ENCODE measurements at places on chromosomes 1 and 21. TPM values are rescaled to one million over a fixed set of nuclear protein-coding genes. Genes with fewer than 3 reads are reported as not detected.

Gene CD101
- 1.9 TPM for total RNA-seq

Gene INSRR
- total RNA-seq = not detected

Gene CCDC27
- total RNA-seq = not detected

Gene TBX19
- 0.68 TPM for total RNA-seq

Gene KIAA0040
- 13.5 TPM for total RNA-seq

Gene BACE2
- 4.3 TPM for total RNA-seq

Gene CD1E
- total RNA-seq = not detected

Gene OR2L2
- not detected for total RNA-seq

Gene LRRIQ3
- total RNA-seq = 2.3 TPM

Gene TNN
- 0.55 TPM for total RNA-seq

Gene CR1L
- total RNA-seq = 0.49 TPM

Gene CYP4B1
- total RNA-seq = 0.62 TPM

Gene SLC2A1
- total RNA-seq = 3.2 TPM

Gene ITLN1
- 2.4 TPM for total RNA-seq

- no peak for DNase-seq
Measured at GRCh38 chr1:67690411-67690810, 5.4 kb downstream of the GADD45A start.

DNA sequence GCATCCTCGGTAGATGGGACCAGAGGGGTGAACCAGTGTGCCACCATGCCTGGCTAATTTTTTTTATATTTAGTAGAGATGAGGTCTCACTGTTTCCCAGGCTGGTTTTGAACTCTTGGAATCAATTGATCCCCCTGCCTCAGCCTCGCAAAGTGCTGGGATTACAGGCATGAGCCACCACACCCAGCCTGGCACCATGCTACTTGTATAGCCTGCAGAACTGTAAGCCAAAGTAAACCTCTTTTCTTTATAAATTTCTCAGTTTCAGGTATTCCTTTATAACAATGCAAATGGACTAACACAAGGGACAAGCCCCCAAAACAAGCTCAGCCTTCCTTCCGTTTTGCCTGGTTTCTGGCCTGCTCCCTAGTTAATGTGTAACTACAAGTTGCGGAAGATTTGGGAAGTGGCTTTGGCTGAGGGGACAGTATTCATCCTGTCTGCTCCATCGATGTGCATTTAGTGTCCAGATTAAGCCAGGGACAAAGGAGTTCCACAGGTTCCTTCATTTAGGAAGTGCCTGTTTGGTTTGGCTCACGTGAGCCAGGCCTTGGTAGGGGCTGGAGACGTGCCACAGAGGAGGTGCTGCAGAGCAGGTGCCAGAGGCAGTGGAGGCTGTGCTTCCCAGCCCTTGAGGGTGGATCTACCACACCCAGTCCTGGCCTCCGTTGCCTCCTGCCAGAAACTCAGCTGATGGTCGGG lies 4.4 kb downstream of the AVPR1B start:
- peak; percentile 56 for DNase-seq

DNA sequence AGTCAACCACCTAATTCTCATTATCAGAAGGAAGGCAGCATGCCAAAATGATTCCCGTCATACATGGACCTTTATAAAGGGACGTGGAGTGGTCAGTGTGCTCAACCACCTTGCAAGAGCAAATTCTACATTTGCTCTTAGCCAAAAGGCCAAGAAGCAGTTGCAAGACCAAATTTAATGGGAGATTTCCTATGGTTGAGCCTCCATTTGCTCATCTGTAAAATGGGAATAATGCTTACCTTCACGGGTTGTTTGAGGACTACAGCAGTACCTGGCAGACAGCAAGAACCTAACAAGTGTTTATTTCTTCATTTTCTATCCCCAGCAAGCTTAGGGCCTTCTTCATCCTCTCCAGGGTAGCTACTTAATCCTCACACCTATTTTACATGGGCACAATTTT lies 17.4 kb upstream of the PADI4 start:
- no peak for DNase-seq

GRCh38 chr1:110893908-110894490 lies 21.1 kb downstream of the CD53 start:
- no peak for DNase-seq

DNA sequence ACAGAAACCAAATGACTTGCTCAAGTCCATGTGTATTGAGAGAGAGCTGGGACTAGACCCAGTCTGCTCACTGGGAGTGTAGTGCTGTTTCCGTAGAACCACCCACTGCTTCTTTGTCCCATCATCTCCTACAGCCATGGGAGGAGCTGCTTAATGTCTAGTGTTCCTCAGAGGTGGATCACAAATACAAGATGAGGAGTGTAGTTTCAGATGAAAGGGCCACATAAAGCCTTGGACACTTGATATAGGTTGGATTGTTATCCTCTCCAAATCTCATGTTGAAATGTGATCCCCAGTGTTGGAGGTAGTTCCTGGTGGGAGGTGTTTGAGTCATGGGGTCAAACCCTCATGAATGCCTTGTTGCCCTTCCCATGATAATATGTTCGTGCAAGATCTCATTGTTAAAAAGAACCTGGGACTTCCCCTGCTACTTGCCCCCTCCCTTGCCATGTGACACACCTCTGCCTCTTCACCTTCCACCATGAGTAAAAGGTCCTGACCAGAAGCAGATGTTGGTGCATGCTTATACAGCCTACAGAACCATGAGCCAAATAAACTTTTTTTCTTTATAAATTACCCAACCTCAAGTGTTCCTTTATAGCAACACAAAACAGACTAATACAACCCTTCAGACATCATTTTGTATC lies 127.5 kb upstream of the DNAH14 start:
- DNase-seq = no peak

DNA sequence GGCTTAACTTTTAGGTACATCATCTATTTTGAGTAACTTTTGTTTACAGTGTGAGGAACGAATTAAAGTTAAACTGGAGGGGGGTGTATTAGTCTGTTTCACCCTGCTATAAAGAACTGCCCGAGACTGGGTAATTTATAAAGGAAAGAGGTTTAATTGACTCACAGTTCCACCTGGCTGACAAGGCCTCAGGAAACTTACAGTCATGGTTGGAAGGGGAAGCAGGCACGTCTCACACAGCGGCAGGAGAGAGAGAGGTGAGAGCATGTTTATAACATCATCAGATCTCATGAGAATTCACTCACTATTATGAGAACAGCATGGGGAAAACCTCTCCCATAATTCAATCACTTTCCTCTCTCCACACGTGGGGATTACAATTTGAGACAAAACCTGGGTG lies 31.9 kb upstream of the TMEM52 start:
- DNase-seq = no peak

DNA sequence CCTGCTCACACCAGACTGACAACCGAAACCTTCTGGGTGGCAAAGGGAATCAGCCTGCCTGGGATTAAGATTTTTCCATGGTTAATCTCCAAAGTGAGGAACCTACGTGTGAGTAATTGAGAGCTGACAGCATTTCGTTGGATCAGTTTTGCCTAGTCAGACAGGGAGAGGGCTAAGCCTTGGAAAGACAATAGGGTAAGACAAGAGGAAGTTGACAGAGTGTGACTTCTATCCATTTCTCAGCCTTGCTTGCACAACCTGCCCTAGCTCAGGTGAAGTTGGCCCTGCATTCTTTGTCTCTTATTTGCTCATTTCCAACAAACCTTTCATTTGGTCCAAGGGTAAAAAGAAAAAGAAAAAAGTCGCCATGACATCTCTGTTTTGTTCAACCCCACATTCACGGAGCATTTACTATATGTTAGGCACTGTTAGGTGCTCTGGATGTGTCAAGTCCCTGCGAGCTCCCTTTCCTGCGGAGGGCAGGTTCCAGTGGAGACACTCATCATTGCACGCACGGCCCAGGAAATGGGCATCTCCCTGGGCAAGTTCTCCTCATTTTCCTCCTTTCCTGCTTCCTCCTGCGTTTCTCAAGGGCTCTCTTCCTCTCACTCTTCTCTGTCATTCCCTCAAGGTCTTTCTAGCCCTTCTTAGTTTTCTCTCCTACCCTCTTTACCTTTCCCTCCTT lies 23.3 kb downstream of the KIRREL1 start:
- DNase-seq = no peak

DNA sequence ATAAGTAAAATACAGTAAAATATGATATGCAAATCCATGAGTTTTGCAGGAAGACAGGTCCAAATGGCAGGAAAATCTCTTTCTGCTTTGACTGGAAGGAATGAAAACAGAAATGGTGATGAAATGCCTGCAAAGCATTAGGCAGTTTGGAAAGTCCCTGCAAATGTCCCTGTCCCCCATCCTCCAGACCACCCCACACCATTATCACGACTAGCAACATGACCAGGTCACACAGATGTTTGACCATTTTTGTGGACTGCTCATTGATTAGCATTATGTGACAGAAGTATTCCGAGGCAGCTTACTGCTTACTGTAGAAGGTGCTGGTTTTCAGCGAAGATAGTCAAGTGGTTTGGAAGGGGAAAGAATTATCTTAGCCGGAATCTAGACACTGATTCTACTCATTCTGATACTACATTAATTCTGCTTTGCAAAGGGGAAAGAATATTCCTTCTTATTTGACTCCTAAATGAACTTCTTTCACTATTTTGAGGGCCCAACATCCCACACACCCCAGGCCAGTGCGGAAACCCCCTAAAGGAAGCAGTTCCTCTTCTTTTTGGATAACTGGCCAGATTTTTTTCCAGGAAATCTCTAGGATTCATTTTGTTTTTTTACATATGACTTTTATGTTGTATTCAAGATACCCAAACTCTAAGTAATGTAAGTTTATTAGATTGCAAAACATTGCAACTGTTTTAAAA lies 9.5 kb upstream of the CR2 start:
- DNase-seq = no peak

DNA sequence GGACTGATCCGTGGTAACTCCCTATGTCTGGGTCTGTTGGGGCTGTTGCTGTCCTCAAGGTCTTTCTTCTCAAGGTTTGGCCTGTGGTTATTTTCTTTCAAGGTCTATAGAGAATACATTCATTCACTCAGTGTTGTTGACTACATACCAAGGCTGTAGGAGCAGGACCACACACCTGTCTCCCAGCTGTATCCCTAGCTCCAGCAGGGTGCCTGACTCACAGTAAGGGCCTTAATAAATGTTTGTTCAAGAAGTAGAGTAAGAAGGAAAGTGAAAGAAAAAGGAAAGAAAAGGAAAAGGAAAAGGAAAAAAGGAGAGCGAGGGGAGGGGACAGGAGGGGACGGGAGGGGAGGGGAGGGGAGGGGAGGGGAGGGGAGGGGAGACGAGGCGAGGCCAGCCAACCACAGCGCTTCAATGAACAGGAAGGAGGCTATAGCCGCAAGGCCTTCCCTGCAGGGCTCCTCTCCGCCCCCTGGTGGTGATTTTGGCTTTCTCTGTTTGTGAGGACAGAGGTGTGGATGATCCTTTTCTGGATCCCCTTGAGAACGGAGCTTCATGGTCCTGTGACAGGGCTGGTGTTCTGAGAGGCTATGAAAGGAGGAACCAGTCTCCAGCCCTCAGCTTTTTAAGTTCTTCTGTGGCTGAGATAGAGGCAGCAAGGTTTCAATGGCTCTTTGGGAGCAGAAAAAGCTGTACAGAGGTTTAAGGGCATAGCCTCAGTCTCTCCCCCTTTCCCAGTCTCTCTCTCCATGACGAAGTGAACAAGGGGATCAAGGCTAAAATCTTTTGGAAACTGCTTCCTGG lies 30.6 kb upstream of the LCE5A start:
- DNase-seq = no peak

- DNase-seq = no peak
Measured at GRCh38 chr1:5632224-5632623, 360.0 kb downstream of the NPHP4 start.

- peak; percentile 46 for DNase-seq
Measured at GRCh38 chr1:56644919-56645676, at the start of gene PRKAA2. Gene PRKAA2, plus strand, starts transcription at chr1:56645314. Its CDS starts 74 bp downstream, at chr1:56645388.

- no peak for DNase-seq
Measured at GRCh38 chr1:203763505-203763904, 1.5 kb upstream of the LAX1 start.

GRCh38 chr1:106534612-106535011 lies 521.9 kb upstream of the PRMT6 start:
- no peak for DNase-seq

- no peak for DNase-seq
Measured at GRCh38 chr21:23130308-23130707, 2132.1 kb downstream of the NCAM2 start.

GRCh38 chr1:163672976-163673758 lies 351.4 kb downstream of the NUF2 start:
- no peak for DNase-seq

DNA sequence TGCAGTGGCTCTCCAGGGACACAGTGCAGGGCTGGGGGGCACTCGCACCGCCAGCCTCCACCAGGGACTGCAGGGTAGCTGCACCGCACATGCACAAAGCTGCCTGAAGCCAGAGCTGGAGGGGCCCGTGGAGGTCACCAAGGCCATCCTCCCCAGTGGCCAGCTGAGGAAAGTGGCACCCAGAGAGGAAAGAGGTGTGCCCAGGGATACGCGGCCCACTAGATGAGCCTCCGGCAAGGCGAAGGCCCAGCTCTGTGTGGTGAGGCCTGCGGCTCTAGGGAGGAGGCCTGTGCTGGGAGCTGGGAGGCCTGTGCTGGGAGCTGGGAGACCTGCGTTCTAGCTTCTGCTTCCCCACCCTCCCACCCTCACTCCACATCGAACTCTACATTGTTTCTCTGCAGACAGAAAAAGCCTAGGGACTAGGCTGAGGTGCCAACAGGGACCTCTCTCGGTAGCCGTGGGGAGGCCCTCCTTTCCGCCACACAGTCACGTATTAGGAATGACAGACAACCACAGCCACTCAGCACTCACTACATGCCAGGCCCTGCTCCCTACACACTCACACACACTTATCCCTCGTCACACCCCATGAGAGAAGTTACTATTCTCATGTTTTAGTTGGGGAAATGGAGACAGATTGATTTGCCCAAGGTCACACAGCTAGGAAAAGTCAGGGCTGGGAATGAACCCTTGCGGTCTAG lies 921 bp upstream of the ASCL5 start:
- peak; percentile 29 for DNase-seq

- DNase-seq = no peak
Measured at GRCh38 chr1:101728029-101728428, 268.7 kb downstream of the OLFM3 start.

GRCh38 chr1:156122519-156123355 lies 8.2 kb downstream of the LMNA start:
- DNase-seq = peak; percentile 82

- peak; percentile 45 for DNase-seq
Measured at GRCh38 chr1:21904704-21905520, 32.2 kb downstream of the HSPG2 start.

DNA sequence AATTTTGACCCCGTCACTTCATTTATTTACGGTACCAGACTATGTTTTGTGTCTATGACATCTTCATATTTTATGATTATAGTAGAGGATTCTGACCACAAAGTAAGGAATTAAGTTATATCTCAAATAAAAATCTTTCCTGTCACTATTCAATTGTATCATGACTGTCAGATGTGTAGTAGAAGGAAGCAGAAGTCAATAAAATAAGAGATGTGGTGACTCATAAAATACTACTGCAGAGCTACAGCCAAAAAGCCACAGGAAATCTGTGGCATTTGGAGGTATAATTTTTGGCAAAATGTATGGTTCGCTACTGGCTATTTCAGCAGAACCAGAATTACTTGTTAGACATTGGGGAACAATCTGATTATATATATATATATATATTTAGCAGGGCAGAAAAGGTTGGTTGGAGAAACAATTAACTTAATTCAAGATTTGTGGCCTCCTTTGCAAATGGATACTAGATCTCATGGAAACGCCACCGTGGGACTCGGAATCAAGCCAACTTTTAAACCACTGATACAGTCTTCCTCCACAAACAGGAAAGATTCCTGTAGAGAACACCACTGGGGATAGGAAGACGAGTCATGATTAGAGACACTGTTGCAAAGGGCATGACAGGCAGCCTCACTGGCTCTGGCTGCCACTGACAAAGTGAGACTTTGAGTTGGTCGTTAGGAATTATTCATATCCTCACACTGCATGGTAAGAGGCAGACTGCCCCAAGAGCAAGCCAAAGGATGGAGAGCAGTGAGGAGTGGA lies 5.1 kb downstream of the FCRL2 start:
- no peak for DNase-seq

Measured in right lobe of liver (tissue), 6 donors.